ENCODE measurements at places on chromosomes 16 and 17.

DNA sequence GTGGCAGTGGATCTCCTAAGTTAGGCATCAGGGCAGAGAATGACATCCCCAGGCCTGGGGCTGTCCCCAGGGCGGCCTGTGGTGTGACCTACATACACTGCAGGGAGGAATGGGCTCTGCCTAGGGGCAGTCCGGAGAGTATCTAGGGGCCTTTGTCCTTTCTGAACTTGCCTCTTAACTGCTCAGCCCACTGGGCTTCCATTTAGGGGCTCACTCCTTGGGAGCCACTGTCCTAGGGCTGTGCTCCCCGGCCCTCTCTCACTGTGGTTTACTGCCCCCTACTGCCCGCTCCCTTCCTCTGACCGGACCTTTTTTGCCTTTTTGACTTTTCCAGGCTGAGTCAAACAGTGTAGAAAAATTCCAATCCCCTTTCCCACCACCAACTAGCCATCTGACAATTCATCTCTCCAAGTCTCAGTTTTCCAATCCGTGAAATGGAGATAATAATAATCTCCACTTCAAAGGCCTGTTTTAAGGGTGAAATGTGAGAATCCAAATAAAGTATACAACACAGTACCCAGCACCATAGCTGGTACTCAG lies 66.8 kb downstream of the DNAH3 start:
- DNase-seq = peak; percentile 28

DNA sequence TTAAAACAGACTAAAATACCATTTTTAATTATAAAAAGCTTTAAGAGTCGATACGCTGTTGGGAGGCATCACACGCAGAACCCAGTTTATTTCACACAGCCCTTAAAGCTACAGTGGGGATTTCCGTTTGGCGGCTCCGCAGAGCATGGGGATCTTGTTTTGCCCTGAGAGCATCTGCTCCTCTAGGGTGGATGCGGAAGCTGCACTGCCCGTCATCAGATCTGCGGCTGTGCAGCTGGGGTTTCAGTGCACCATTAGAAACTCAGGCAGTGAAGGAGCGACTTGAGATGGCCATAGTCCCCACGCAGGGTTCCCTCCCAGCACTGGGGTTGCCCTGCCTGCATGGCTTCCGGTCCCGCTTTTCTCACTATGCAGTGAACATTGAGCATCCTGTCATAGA lies 62.2 kb upstream of the CHMP6 start:
- DNase-seq = no peak

DNA sequence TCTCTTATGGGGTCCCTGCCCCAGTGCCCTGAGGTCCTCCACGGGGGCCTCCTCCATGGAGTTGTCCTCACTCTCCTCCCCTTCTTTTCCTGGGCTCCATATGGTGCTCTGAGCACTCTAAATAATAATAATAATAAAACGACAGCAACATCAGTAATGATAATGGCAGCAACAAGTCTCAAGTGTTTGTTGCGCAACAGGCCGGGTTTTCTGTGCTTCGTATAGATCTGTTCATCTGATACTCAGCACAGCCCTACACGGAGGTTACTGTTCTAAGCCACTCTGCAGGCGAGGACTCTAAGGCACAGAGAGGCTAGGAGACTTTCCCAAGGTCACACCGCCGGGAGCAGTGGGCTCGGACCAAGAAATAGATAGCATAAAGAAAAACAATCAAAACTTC lies 13.7 kb downstream of the CIBAR2 start:
- DNase-seq = no peak

DNA sequence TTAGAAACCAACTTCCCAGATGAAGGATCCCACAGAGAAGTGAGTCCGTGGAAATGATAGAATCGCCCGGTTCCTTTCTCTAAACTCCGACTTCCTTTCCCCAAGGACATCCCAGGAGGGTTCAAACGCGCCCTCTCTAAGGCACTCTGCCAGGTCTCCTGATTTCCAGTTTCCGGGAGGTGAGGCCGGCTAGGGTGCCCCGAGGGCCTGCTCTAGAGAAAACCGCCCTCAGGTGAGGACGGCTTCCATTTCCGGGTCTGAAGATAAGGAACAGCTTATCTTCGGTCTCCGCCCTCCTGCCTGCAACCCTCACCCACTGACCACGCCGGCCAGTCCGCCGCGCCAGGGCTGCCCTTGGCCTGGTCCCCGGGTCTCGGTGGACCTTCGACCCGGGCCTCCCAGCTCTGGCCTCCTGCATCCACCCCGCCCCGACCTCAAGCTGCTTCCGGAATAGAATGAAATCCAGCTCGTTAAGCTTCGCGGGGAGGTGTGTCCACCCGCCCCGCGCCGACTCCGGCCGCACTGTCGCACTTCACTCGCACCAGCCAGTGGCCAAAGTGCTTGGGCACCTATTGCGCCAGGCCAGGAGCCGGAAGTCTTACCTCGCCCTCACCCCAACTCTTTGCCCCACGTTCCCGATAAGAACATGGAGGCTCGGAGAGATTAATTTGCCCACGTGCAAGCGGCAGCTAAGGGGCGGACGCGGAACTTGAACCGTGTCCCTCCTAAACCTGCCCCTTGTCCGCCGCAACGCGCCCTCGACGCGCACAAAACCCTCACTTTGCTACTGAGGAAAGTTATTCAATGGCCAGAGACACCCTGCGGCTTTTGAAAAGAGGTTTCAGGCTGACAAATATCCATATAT lies 836 bp upstream of the MMP15 start:
- no peak for DNase-seq

DNA sequence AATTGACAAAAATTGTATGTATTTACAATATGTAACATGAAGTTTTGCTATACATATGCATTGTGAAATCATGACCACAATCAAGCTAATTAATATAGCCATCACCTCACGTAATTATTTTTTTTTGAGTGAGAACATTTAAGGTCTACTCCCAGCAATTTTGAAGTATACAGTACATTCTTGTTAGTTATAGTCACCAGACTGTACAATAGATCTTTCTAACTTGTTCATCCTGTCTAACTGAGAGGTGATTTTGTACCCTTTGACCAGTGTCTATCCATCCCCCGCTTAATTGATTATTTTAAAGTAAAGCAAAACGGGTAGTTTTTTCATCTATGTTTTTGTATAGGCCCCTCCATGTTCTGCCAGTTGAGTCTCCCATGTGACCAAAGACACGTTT lies 30.3 kb downstream of the NTN1 start:
- DNase-seq = no peak

GRCh38 chr16:4272114-4272956 lies 488 bp downstream of the TFAP4 start:
- no peak for DNase-seq

GRCh38 chr16:51682905-51683304 lies 531.8 kb upstream of the SALL1 start:
- DNase-seq = no peak

DNA sequence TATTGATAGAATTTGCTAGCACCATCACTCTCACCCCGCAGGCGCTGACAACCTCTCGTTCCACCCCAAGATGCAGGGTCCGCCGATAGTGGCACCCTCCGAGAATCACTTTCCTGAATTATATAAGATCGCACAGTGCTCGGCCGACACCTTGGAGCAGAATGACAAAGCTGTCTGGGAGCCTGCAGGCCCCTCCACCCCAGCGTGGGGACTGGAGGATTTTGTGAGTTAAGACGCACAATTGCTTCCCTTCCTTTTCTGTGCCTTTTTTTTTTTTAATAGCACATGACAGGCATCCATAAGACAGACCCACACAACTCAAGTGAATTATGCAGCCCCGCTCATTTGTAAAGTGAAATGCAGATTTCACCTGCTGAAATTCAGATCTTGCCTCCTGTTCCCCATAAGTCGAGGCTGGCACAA lies 155.3 kb downstream of the C16orf78 start:
- no peak for DNase-seq

DNA sequence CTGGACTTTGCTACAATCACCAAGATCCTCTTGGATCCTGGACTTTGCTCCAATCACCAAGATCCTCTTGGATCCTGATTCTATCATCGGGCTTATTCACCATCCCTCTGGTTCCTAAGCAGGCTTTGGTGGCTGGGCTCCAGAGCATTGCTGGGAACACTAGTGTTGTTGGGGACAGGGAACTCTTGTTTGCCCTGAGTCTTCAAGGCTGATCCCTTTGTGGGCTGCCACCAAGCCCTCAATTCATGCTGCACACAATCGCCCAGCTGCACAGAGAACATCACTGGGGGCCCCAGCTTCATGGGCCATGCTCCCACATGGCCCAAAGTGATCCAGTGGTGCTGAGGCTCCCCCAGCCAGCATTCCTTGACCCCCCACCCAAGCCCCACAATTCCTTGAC lies 88.3 kb downstream of the TMEM132E start:
- no peak for DNase-seq
